ENCODE measurements at places on chromosomes 1 and 21.

GRCh38 chr21:29157080-29157479 lies 26.6 kb downstream of the MAP3K7CL start:
- no peak for DNase-seq

GRCh38 chr1:246837418-246838117 lies 94.2 kb downstream of the AHCTF1 start:
- no peak for DNase-seq

GRCh38 chr21:42269386-42269785 lies 45.8 kb downstream of the TFF3 start:
- no peak for DNase-seq

- DNase-seq: no peak
Observed at GRCh38 chr1:116386042-116386441, 13.0 kb downstream of the ATP1A1 start.

DNA sequence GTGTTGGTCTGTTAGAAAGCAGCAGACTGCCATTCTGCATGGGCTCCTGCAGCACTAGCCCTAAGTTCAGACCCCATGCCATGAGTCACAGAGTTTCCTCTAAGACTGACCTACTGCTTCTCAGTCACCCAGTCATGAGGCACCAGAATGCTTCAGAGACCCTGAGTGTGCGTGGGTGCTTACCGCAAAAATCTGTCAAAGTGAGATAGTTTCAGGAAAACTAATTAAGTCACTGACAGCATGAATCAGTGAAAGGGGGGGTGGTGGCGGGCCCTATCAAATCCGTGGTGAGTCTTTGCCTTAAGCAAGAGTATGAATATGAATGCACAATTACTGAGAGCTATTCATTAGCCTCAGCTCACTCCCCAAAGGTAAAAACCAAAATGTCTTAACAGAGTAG lies 98.1 kb downstream of the KCTD3 start:
- DNase-seq: no peak

DNA sequence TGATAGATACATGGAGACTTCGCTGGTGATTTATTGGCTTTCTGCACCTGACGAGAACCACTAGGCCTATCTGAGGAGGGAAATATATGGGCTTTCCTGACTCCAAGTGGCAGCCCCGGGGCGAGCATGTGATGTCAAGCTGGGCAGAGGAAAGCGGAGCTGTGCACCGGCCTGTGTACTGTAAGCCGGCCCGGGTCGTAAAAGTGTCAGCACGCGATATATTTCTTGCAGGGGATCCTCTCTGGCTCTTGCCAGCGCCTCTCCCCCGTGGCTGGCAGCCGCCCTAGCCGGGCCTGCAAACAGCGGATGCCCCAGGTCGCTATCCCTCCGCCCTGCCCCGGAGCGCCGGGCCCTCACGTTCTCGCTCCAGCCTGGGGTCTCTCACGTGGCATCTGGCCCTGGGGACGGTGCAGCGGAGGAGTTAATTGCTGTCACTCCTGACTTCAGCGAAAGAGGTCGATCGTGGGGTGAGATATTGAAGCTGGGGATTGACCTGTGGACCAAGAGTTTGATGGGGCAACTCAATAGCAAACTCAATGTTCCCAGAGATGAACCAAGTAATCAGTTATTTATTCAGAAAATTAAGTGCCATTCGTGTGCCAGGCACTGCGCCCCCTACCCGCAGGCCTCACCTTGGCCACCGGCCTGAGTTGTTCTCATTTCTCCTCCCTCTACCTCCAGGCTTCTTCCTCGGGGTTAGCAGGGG lies 41.0 kb upstream of the HAO2 start:
- DNase-seq: no peak

- DNase-seq: no peak
Observed at GRCh38 chr1:81420760-81421159, 380.0 kb upstream of the ADGRL2 start.

DNA sequence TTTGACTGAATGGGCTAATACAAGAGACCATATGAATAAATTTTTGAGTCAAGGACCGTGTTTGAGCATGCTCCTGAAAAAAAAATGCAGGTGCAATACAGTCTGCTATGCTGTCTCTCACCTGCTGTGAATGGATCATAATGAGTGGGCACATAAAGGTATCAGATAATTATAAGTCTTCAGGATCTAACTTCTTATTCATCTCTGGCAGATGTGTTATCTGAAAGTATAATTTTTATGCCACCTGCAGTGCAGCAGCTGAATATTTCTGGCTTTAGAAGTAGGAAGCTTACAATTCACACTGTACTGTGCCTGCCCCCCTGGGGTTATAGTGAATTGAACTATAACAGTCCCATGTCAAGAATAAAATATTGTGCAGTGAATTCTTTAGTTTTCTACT lies 333.3 kb downstream of the MRPL39 start:
- DNase-seq: no peak

- DNase-seq: no peak
Observed at GRCh38 chr1:201486187-201486586, 17.2 kb upstream of the PHLDA3 start.

DNA sequence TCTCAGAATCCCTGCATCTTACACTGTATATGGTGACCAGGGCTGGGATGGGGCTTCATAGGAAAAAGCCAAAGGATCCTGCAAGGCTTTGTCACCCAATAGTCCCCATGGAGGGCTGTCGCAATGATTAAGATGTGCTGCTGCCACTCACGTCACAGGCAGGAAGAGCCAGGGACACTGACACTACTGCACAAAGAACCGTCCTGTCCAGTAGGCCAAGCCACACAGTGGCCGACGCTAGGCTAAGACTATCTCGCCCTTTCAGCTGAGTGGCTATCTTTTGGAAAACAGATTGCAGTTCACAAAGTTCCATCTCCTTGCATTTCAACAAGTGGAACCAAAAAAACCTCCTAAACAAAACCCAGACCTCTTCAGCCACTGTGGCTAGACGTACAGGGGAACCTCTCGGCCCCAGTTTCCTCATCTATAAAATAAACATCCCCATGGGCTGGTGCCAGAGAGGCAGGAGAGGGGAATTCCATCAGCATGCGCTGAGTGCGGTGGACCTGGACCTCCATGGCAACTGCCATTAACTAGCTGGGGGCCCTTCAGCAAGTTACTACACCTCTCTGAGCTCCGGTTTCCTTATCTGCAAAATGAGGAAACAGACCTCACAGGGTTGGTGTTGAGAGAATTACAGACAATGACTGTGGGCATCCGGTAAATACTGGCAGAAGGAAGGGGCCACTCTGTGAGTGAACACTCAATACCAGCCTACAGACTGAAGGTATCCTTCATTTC lies 8.7 kb downstream of the CAPZB start:
- no peak for DNase-seq

GRCh38 chr1:186739515-186739914 lies 59.3 kb upstream of the PTGS2 start:
- no peak for DNase-seq

DNA sequence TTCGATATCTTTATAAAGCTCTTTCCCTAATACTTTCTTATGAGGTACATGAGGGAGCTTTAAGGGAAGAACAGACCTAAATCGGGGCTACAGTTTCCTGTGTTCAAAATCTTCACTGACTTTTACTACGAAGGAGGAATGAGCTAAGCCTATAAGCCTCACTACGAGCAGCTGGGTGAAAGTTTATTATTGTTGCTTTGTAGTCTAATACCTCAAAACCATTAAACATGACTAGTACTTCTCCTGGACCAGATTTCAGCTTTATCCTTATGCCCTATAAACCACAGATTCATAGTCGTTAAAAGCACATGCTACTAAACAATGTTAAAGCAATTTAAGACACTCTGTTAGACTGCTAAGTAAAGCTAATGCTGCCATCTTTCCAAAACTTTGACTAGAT lies 30.2 kb downstream of the NDC1 start:
- DNase-seq: no peak

DNA sequence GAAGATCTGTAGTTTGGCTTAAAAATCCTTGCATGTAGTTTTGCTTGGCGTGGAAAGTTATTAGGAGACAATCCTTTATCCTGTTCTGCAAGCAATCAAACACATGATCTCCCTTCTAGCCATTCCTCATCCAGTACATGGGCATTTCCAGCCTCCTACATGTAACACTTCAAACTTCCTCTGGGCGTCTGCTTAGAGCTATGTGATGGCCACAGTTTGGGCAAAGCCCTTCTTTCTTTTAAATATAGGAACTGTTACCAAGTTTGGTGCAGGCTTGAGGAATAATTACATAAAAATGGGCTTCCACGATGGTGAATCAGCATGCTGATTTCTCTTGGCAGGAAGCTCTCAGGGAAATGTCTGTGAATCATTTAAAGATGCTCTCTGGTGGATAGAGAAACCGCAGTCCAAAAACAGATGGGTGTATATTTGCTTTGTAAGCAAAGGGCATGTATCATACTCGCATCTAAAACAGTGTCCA lies 176.9 kb upstream of the FMN2 start:
- DNase-seq: no peak

DNA sequence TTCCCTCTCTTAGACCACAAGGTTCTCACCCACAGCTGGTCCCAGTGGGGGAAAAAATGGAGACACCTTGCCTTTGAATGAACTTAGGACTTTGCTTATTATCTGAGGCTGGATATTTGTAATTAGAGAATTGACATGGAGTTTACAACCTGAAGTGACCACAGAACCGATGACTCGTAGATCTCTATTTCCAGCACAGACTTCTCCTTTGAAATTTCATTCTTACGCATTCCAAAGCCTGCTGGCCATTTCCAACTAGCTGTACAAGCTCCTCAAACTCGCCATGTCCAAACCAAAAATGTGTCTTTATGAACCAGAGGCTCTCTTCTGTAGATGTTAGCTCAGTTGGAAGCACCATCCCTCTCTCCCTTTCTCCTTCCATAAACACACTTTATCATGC lies 12.0 kb downstream of the RAB7B start:
- DNase-seq: no peak

GRCh38 chr1:227449051-227449450 lies 114.3 kb upstream of the ZNF678 start:
- DNase-seq: no peak

GRCh38 chr21:33751120-33751519 lies 108.8 kb downstream of the ITSN1 start:
- no peak for DNase-seq

DNA sequence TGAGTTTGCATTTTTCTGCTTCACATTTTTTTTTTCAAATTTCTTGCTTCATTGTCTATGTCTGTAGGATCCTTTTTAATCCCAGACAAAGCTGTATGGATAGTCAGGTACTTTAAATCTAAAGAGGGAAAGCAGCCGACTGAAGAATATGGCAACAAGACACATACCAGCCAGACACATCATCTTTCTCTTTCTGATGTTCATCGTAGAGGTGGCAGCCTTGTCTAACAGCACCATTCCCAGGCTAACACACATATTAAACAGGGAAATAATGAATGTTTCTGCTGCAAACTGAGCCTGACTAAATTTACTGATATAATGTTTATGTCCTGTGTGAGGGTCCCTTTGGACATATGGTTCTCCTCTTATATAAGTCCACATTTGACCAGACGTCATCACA lies 3.7 kb upstream of the TEKT2 start:
- DNase-seq: no peak

- no peak for DNase-seq
Observed at GRCh38 chr1:194366705-194367104, 1180.3 kb upstream of the B3GALT2 start.

GRCh38 chr1:58392083-58392482 lies 154.4 kb downstream of the OMA1 start:
- DNase-seq: no peak

- no peak for DNase-seq
Observed at GRCh38 chr1:171434717-171435346, 50.5 kb upstream of the PRRC2C start.

DNA sequence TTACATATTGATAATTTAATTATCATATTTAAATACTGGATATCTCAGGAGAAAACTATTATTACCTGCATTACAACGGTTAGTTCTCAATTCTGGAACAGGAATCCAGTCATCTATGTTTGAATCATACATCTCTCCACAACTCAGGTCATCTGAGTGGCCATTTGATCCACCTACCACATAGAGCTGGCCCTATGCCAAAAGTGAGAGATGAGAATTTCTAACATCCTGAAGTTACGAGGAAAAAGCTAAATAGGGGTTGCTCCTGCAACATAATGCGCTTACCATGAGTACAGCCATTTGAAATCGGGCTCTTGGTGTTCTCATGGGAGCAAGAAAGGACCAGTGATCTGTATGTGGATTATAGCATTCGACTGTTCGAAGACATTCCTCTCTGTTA lies 16.9 kb downstream of the IVNS1ABP start:
- no peak for DNase-seq

- no peak for DNase-seq
Observed at GRCh38 chr1:232998646-232999045, 48.2 kb downstream of the NTPCR start.

DNA sequence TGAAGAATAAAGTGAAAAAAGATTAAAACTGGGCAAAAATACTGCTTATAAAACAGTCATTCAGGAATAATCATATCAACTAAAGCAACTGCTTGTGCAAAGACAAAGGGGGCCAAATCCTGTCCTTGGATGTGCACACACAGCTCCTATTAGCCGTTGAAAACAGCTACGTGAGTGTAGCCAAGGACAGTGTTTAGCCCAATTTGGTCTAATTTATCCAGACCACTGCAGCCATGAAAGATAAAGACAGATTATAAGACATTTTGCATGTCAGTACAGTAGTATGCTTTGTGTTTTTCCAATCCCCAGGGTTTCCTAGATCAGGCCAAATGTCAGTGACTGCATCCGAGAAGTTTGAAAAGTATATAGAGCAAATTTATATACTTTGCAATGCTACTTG lies 146.3 kb upstream of the PKN2 start:
- no peak for DNase-seq

- DNase-seq: peak; percentile 40
Observed at GRCh38 chr21:45306832-45307571, 19.3 kb upstream of the POFUT2 start.

GRCh38 chr1:168453056-168453455 lies 90.7 kb downstream of the XCL2 start:
- no peak for DNase-seq

DNA sequence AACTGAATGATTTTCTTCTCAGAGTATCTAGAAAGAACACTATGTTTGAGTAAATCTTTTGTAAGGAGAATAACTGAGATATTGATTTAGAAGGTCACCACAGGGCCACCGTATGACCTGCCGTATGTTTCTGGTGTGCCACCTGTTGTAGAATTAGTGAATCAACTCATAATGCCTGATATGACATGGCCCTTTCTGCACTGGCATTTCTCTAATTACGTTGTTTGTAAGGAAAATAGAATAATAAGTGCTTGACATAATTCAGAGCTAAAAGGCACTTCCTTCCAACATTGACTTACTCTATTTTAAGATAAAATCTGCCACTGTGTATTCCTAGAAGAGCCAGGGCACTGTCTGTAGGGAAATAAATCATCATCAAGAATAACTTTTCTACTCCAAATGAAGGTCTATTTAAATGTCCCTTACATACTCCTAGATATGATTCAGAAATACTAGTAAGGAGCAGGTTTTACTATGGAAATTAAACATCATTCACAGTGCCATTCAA lies 101.7 kb downstream of the PHTF1 start:
- no peak for DNase-seq

- no peak for DNase-seq
Observed at GRCh38 chr1:233261206-233261605, 34.3 kb downstream of the PCNX2 start.

DNA sequence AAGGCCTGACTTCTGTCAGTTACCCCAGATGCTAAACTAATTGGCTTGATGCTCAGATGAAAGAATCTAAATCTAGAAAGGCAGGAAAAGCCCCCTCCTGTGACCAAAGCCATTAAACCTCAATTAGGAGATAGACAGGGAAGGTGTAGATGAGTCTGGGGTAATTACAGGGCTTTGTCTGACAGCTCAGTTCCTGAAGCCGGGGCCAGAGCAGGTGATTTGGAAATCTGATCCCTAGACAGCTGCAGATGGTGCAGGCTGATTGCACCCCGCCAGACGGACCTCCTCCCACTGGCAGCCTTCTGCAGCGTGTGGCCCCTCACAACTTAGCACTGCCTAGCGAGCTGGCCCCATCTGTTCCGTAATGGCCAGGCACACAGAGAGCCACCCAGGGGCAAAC lies 395.1 kb downstream of the HLX start:
- DNase-seq: no peak
